ENCODE measurements at places on chromosomes 7 and 10. TPM values are rescaled to one million over a fixed set of nuclear protein-coding genes. Genes with fewer than 3 reads are reported as not detected.

Gene OPN1SW
- total RNA-seq = not detected

Gene COL13A1
- 6.4 TPM for total RNA-seq

Gene LOXL4
- total RNA-seq = 52.6 TPM

Gene ZNF736
- 10.2 TPM for total RNA-seq

Gene FASTK
- total RNA-seq = 69.5 TPM

Gene DOCK4
- total RNA-seq = 30.3 TPM

Gene CYP3A7
- total RNA-seq = 37.8 TPM

Gene PNLIPRP1
- total RNA-seq = not detected

Gene CRTAC1
- total RNA-seq = not detected

Gene CCL24
- not detected for total RNA-seq

Gene SPDYE6
- not detected for total RNA-seq

GRCh38 chr7:4079956-4080355 is 602.1 kb upstream of the FOXK1 start:
- no peak for DNase-seq

- DNase-seq = no peak
Measured at GRCh38 chr7:131276748-131277147, 50.9 kb upstream of the MKLN1 start.

DNA sequence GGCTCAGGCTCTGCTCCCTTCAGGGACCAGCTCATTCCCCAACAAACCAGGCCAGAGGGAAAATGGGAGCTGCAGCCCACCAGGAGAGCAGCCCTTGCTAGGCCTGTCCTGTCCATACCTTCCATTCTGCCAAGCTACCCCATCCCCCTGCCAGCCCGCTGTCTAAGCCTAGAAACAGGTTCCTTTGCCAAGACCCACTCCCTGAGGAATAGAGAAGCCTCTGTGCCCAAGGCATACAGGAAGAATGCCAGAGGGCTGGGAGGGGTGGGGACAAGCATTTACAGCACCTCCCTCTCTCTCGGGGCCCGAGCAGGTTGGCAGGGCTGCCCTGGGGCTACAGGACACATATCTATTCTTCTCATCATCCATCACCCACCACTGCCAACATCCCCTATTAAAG is 178.3 kb downstream of the GRID1 start:
- no peak for DNase-seq

DNA sequence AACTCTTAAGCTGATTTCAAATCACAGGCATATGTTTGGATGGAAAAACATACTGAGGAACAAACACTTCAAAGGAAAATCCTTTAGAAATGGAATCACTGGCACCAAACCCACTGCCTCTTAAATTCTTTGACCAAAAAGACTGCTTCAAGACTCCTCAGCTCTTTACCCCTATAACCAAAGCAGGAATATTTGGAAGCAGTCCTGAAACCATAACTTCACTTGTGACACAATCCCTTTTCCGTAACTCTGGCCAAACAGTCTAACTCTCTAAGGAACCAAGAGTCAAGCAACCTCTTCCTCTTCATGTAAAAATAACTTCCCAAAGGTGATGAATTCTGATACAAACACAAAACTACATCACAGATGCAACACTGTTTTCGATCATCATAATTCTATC is 104.3 kb downstream of the MTERF1 start:
- no peak for DNase-seq

DNA sequence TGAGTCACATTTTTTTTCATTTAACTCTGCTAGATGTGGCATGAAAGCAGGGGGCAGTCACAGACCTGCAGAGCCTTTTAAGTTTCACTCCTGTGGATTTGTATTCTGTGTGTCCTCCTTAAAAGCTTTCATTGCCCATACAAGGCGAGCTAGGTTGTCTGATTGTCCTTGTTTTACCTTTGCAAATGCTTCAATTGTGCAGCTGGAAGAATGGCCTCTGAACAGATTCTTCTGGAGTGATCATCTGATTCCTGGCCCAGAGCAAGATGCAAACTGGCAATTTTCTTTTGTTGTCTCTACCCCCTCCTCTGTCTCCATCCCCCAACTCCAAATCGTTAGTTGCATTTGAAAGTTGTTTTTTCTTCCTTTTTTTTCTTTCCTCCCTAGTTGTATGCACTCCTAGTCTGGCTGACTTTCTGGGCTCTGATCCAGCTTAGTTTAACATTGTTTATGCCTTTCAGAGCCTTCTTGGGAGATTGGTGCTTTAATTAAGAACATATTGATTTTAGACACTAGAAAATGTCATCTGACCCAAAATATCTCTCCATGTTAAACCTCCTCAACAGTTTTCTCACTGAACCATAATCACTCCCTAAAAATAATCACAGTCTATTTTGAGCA is 150.2 kb downstream of the REEP3 start:
- DNase-seq = peak; percentile 88

- peak; percentile 70 for DNase-seq
Measured at GRCh38 chr7:19107356-19108146, 9.9 kb downstream of the TWIST1 start.

DNA sequence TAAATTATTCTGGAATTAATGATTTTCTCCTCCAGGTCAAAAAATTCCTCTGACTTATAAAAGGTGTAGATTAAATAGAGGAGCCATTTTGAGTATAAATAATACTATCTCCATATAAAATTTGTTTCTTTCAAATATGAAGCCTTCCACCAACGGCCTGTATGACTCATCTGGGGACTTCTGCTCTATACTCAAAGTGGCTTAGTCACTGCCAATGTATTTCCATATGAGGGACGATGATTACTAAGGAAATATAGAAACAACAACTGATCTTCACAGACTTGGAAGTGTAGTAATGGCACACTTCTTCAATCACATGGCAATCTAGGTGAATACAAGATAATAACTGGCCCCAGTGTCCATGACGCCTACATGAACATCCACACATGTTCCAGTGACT is 335.6 kb upstream of the HGF start:
- peak; percentile 79 for DNase-seq

DNA sequence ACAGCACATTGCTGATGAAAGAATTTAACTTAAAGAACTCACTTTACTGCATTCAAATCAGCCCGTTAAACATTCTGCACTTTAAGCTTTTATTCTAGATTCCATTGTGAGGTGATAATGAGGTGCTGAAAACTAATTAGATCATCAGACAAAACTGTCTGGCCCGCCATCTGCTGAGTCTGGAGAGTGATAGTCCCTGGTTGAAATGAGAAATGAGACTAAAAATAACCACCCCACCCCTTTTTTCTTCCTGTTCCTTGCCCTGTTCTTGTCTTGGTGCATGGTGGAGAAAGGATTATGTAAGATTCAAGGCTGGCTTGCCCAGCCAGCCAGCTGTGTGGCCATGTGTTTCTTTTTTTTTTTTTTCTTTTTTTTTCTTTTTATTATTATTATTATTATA is 277.0 kb upstream of the COBL start:
- DNase-seq = no peak

- peak; percentile 9 for DNase-seq
Measured at GRCh38 chr10:13340068-13340467, 8.0 kb downstream of the SEPHS1 start.

GRCh38 chr10:131645756-131646155 is 255.1 kb upstream of the PPP2R2D start:
- no peak for DNase-seq

DNA sequence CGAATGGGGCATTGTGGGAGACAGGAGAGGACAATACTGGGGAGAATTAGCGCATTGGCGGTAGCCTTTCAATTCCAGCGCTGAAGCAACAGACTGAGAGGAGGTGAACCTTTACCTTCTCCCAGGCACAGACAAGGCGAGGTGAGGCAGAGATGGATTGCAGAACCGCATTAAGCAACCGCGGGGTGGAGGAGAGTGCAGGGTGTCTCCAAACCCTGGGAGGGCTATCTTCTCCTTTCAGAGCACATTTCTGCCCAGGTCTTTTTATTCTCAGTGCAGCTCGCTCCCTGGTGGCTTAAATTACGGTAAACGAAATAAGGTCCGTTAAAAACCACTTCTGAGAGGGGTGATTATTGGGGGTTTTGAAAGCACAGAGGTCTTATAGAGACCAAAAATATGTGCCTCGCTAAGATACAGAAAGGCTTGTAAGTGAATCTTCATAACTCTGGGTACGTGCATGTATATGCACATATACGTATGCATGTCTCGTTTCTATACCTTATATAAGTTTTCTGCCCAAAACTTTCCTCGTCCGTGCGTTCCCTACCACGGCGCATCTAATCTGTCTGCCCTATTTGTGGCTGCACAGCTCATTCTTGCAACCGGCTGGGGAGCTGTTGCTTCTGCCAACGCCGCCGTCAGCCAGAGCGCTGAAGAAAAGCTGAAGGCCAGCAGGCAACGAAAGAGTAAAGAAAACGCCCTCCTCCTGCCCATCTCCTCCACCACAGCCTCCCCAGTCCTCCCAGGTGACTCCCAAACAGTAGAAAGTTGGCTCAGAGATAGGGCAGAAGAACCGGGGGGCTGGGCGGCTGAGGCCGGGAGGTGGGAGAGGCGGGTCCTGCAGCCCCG is 895 bp upstream of the ZNF804B start:
- no peak for DNase-seq

DNA sequence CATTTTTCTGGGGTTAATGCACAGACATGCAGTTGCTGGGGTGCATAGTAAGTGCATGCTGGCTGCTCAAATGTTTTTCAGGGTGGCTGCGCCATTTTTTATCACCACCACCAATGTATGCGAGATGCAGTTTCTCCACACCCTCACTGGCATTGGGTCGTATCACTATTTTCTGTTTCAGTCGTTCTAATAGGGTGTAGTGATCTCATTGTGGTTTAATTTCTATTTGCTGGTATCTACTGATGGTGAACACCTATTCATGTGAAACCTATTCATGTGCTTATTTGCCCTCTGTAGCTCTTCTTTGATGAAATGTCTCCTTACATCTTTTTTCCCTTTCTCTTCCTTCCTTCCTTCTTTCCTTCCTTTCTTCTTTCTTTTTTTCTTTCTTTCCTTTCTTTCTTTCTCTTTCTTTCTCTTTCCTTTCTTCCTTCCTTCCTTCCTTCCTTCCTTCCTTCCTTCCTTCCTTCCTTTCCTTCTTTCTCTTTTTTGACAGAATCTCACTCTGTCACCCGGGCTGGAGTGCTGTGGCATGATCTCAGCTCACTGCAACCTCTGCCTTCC is 84.3 kb downstream of the ELFN1 start:
- no peak for DNase-seq

GRCh38 chr10:64040781-64041180 is 519.6 kb downstream of the REEP3 start:
- no peak for DNase-seq

Data from fibroblast of lung (primary cell).